NCI-H774 (cell line): ENCODE measurements at places on chromosomes 4 and X.

GRCh38 chr4:78824001-78824400, 47.9 kb downstream of the BMP2K start:
- no peak for DNase-seq

DNA sequence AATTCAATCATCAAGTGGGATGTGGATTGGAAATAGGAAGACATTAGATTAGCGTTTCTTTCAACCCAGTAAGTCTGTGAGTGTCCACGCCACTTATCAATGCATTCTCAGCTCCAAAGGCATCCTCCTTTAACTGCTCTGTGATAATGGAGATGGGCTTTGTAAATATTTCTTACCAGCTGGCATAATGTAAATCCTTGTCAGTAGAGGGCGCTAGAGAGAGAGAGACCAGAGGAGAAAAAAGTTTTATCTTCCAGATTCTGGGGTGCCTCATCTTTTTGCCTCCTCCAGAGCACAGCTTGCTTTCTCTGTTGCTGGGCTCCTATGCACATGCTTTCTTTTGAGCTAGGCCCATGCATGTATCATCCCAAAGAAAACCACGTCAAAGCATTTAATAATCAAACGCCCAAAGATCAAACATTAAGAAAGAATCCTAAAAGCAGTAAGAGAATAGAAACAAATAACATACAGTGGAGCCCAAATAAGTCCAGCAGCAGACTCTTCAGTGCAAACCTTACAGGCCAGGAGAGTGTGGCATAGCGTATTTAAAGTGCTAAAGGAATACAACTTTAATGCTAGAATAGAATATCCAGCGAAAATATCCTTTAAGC, 9.6 kb upstream of the MTMR1 start:
- peak; percentile 28 for DNase-seq

DNA sequence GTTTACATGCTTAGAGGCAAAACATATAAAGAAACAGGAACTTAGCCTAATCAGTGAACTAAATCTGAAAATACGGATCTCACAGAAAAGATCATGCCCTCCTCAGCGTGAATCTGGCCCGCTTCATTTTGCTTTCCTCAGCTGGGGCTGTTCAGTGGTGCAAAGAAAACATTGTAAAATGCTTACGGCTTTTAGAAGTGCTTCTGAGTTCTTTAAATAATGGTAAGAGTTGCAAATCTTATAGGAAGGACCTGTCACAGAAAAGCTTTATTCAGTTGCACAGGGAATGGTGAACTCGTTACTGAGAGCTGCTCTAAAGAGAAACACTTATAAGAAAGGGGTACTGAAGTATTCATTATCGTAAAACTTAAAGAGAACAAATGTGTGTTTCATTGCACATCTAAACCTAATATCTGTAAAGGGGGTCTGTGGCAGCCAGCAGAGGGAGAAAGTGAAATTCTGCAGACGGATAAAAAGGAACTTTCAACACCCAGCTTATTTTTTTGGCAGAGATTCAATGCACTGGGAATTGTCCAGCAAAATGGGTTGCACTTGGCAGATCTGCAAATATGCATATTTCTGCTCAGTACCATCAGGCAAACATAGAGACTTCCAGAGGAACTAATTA, 139.2 kb upstream of the ANK2 start:
- no peak for DNase-seq

GRCh38 chrX:102154900-102155805, 624 bp downstream of the BEX5 start:
- no peak for DNase-seq

GRCh38 chr4:3801931-3802550, 35.9 kb downstream of the ADRA2C start:
- DNase-seq: no peak

- DNase-seq: no peak
Measured at GRCh38 chrX:151977009-151977408, 2.5 kb upstream of the GABRE start.

- DNase-seq: no peak
Measured at GRCh38 chr4:124334119-124334518, 378.4 kb downstream of the ANKRD50 start.

DNA sequence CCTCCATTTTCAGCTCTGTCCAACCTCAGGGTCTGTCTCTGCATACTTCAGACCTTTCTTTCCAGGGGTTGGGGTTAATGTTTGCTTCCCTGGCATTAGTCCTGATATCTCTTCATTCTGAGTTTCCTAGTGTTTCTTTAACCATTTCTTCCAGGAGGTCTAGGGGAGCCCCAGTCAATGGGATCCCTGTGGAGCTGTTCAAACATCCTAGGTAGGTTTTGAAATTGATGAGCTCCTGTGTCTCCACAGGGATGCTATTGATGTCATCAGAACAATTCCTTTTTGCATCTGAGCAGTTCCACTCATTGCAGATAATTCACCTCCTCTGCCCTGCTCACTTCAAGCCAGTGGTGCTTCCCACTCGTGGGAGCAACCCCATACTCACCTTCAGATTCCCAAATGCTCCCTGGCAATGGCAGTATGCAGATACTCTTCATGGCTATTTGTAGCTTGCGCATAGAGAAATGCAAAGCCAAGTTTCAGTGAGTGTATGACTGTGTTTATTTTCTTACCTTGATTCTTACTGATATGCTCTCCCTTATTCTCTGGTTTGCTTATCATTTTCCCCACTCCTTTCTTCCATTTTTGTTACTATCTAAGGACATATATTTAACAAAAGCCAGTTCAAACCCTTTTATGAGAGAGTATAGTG, 33.7 kb upstream of the LIMCH1 start:
- DNase-seq: no peak

DNA sequence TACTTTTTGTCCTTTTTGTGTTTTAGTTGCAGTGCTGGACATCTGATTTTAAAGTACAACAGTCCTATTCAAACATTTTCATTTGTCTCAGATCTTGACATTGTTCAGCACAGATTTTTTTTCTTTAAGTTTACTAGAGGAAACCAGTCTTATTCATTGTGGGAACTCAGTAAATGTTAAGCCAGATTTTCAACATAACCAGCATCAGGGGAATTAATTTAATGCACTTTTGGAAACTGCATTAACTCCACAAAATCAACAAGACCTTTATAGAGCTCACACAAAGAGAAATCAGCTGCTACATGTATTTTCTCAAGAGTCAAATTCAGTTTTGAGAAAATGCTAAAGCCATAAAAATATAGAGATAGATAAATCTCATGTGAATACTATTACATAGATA, 9.9 kb downstream of the CPE start:
- no peak for DNase-seq

- no peak for DNase-seq
Measured at GRCh38 chr4:133464311-133464710, 315.2 kb downstream of the PCDH10 start.

DNA sequence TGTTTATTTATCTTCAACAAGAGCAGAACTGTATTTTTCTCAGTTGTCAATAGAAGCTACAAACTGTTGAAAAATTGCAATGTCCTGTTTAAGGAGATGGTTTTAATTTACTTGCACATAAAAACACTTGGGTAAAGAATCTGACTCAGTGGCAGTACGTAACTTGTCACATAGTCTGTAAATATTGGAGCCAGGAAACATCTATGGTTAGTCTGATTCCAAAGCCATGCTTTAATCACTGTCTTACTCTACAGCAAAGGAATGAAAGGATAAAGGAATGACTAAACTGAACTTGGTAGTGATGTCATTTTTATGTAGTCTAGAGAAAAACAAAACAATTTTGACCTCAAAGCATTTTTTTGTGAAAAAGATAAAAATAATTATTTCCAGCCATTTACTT, 537.2 kb downstream of the STIM2 start:
- DNase-seq: no peak

DNA sequence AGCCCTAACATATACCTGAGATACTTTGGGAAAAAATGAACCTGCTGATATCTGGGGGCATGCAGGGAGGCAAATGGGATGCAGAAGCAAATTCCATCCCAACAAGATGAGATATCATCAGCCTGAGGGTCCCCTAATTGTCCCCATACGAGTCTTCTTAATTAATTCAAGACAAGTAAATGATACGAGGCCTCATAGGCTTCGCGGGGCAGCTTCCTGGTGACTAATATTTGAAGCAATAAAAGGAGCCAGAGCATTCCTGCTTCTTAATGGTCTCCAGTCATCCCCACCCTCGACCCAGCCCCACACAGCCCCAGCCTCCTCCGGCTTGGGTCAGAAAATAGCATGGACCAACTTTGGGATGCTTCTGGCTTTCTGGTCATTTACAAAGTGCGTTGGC, 99.6 kb upstream of the MSX1 start:
- DNase-seq: no peak

GRCh38 chr4:153364061-153364460, 19.6 kb downstream of the MND1 start:
- no peak for DNase-seq

GRCh38 chrX:95760356-95760755, 924.3 kb upstream of the DIAPH2 start:
- no peak for DNase-seq

DNA sequence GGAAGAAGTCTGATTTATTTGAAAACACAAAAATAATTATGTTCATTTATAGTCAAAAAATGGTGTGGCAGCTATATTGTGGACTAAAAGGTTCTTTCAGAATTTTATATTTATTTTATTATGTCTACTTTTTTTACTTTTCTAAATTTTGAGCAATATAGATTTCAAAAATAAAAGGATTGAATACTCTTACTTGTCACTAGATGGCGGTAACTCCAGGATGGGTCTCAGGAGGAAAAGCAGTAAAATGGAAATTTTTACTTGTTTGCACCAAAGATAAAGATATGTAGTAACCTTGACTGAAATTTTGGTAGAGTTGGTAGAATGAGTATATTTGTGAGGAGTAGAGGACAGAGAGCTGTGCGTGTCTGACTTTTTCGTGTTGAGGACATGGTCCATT, 14.5 kb upstream of the DACH2 start:
- no peak for DNase-seq

DNA sequence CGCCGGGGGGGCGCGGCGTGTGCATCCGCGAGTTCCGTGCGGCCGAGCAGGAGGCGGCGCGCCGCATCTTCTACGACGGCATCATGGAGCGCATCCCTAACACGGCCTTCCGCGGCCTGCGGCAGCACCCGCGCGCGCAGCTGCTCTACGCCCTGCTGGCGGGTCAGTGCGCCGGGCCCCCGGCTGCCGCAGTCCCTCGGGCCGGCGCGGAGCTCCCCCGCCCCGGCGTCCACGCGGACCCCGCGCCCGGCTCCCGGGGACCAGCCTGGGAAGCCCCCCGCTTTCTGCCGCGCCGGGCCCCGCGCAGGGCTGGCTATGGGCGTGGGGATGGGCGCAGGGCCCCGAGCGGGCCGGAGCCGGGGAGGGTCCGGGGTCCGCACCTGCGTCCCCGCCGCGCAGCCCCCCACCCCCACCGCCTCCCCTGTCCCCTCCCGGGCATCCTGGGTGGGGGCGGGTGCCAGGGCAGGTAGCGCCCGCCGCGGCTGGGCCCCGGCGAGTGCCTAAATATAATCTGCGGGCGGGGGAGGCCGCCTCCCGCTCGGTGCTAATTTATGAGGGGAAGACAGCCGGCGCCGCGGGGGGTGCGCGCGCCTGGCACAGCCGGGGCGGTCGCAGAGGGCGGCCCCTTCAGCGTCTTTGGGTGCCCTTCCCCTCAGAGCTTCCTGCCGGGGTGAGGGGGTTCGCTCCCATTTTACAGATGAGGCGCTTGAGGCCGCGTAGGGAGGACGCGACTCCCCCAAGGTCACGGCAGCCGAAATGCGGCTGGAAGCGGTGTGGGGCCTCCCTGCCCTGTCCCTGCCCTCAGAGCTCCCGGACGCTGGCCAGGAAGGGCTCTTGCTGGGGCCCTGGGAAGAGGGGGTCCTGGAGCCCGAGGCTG, 837 bp downstream of the NAT8L start:
- no peak for DNase-seq

- no peak for DNase-seq
Measured at GRCh38 chr4:61273233-61273632, 73.1 kb downstream of the ADGRL3 start.

GRCh38 chrX:107723511-107723910, 52.1 kb downstream of the TSC22D3 start:
- no peak for DNase-seq

DNA sequence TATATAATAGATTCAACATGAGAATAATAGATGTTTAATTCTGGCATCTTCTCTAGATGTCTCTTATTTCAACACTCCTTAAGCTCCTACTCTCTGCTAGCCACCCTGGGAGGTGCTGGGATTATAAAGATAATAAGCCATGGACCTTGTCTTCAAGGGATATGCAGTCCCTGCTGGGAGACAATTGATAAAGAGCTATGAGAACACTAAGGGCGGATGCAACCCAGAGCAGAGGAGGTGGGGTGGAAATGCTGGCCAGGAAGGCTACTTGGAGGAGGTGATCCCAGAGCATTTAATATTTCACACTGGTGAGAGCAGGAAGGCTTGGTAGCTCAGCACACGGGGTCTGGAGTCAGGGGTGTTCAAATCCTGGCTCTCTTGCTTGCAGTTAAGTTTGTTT, 18.3 kb upstream of the PGRMC2 start:
- no peak for DNase-seq

GRCh38 chr4:152079543-152080293, 318.9 kb upstream of the GATB start:
- DNase-seq: no peak

GRCh38 chrX:77639820-77640219, 146.2 kb downstream of the ATRX start:
- no peak for DNase-seq

DNA sequence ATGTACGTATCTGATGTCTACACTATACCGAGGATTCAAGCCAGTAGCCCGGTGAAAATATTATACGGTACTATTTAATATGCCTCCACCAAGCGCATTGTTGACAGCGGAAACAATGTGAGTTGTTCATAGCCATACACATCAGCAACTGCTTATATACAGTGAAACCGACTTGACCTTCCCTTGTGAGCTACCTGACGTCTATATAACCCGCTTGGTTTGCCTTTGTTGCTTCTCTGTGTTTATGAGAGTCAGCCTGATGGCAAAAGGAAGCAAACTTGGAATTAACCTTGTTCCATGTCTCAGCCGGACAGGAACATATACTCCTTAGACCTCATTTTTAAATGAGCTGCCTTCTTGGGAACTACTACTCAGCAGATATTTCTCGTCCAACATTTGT, 211.8 kb downstream of the DCTD start:
- DNase-seq: no peak

DNA sequence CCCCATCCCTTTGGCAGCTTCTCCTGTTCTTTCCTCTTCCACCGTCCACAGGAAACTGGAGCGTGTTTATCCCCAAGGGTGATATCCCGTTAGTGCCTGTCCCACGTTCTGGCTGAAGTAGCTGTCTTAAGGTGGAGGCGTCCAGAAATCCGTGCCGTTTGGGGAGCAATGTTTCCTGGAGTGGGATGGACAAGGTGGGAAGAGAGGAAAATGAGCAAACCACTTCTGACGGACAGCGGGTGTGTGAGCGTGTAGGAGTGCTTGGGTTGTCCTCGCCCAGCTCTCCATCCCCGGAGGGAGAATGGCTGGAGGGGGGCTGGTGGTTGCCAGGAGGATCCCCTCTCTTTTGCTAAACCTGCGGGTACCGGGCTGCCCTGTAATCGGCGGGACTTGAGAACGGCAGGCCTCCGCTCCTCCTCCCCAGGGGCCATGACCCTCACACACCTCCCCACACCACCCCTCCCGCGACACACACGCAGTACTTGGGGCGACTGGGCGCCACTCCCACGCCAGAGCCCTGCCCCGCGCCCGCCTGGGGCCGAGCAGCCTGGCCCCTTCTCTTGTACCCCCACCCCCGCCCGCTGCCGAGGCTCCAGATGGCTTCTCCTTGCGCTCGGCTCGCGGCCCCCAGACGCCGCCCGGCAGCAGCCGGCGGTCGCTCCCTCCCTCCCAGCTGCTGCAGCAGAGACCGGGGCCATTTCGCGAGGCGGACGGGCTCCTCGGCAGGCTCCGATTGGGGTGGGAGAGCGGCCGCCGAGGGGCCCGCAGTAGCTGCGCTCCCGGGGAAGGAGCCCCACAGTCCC, 13.9 kb upstream of the PRDM8 start:
- no peak for DNase-seq

- no peak for DNase-seq
Measured at GRCh38 chr4:79700356-79700755, 292.3 kb upstream of the GK2 start.
